ENCODE measurements at places on chromosomes 2 and 18.

DNA sequence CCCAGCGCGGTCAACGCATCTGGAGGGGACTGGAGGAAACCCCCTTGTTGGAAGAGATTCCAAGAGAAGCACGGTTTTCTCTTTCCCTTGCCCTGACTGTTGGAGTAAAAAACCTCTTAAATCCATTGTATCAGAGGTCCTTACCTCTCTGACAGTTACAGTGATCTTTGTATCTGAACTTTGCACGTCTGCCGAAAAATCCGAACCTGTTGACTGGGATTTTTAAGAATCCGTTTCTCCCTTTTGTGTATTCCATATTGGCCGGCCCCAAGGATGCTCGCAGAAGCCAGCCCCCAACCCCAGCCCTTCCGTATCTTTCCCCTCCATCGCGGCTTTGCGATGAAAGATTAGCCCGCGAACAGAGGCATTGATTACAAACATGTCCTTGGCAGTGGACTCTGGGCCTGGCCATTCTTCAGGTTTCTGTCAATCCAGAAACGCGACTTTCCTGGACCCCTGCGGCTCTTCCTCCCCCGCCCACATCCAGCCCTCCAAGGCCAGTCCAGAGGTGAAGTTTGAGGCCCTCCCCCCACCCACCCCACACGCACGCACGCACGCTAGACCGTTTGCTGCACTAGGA, 4.6 kb upstream of the DLX1 start:
- DNase-seq: no peak

DNA sequence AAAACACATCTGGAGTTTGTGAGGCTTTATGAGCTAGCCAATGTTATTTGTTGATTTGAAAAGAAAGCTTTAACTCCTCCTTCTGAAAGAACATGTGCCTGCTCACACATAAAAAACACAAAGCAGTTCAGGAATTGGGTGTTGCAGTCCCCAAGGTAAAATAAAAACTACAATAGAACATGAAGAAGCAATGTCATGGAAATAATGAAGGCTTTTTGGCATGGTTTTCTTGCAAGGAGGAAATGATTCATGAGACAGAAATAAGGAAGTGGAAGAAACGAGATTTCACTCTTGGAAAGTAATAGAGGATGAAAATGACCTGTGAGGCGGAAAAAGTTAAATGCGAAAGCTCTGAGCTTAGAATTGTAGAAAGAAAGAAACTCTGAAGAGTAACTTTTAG, 81.1 kb downstream of the TRIB2 start:
- DNase-seq: no peak

DNA sequence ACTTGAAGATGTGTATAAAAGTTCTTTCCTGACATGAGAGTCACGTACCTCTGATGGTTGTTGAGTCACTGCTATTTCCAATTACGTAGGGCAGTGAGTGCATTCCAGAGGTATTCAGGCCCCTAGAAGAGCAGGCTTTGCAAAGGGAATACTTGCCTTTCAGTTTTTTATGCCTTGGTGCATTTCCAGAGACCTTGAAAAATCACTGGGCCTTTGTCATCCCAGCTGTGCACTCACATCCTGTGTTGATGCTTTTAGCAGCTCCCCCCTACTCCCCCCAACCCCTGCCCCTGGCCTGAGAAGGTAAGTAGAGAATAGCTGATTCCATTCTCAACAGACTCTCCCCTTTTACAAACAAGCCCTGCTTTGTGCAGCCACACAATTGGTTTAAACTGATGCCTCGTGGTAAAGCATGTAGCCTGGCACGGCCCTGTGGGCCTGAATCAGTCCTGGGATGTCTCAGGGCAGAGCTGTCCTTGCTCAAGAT, 174.2 kb downstream of the PRPF40A start:
- no peak for DNase-seq

DNA sequence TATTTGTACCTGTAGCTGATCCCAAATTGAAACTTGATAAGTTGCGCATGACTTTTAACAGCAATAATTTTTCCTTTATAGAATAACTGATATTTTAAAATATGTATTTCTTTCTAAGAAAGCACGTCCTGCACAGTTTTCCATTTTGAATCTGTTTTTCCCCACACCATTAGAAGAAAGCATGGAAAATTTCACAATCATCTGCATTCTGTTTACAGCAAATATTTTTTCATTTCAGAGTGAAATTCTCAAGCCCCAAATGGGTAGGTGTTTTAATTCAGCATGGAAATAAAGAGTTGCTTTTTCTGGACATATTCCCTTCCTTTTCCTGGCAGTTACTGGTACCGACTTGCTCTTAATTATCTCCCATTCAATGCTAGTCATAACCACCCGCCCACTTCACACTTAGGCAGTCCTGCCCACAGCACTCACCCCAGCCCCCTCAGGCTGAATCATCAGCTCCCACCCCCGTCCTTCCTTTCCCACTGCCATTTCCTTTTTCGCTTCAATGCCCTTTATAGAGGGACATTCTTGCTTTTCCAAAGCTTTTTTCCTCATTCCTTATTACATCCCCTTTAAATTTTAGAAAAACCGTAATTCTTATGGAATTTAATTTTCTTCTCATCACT, 89.2 kb upstream of the GLS start:
- no peak for DNase-seq

DNA sequence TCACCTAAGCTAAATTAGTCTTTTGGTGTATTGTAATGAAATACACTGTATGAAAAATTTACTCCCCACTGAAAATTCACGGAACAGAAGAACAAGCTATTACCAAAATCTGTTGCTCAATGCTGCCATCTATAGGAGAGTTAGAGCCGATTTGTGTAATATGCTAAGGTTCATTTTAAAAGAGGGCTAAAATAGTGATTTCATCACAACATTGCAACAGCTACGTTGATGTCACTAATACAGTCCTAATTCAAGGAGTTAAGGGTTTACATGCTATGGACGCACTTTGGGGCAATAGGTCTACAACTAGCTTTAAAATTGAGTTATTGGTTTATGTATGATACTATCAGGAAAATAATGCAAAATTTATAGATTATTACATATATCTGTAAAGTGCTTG, 3.0 kb upstream of the IRS1 start:
- no peak for DNase-seq

DNA sequence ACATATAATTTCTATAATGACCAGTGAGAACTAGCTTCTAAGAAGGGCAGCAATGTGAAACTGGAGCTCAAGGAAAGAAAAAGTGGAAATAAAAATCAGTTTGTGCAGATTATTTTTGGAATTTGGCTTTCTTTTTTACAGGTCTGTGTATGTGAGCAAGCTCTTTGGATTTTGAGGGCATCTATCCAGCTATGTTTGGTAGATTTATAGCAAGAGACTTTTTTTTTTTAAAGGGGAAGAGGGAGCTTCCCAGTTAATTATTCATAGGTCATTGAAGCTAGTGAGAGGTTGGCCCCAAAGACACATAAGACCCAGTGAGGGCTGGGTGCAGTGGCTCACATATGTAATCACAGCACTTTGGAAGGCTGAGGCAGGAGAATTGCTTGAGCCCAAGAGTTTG, 24.0 kb upstream of the COLEC12 start:
- DNase-seq: no peak

- no peak for DNase-seq
These were observed 120.9 kb downstream of the RNF152 start for GRCh38 chr18:61771861-61772260.

Measured in NCI-H524 treated with DMSO at 0.1 percent for 48 hours (cell line).